Fibroblast of skin of scalp (primary cell): ENCODE measurements at places on chromosomes 5 and 9.

DNA sequence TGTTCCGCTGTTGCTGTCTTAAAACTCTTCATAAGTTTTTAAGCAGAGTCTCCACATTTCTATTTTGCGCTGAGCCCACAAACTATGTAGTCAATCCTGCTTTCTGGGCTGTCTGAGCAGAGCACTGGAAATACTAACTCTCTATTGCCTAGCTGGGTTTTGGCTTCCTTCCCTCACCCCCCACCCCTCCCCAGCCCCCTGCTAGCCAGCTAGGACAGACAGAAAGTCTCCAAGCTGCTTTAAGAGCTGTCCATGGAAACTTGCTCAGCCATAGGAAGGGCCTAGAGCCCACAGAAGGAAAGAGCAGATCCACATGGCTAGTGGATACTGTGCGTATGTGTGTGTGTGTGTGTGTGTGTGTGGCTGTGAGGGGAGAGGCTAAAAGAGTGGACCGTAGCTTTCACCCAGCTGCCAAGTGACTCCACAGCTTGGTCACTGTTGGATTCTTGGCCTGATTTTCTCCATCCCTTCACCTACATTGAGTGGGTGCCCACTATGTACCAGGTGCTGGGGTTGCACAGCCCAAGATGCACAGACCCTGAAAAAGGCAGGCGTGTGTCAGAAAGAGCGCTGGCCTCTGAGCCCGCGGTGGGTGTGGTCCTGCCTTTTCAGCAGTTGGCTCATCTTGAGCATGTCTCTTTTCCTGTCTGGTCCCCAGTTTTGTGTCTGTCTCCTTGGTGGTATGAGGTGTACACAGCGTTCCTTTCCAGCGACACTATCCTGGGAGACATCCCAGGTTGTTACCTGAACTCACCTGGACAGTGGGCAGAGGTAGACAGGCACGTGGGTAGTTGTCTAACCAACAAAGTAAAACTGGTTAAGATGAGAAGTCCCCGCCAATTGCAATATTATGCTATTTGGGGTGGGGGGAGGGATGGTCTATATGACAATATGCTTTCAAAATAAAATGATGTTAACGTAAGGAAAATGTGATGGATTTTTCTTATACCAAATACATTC lies 5.4 kb upstream of the NKX2-5 start:
- no peak for DNase-seq

DNA sequence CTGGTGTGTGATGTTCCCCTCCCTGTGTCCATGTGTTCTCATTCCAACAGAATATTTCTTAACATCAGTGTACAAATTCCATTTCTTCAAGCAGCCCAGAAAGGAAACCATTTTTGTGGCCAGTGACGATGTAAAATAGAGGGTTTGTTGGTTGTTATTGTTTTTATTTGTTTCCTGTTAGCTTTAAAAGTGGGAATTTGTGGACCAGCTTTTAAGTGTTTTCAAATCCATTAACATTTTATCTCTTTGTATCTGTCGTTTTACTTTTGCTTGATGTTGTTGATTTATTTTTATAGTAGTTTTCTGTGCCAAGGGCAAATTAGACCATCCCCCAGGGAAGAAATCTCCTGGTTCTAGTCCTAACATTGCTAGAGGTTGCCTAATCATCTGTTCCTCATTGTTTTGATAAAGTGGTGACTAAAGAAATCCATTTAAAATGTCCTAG lies 100.0 kb downstream of the GDNF start:
- DNase-seq, result peak; percentile 85

DNA sequence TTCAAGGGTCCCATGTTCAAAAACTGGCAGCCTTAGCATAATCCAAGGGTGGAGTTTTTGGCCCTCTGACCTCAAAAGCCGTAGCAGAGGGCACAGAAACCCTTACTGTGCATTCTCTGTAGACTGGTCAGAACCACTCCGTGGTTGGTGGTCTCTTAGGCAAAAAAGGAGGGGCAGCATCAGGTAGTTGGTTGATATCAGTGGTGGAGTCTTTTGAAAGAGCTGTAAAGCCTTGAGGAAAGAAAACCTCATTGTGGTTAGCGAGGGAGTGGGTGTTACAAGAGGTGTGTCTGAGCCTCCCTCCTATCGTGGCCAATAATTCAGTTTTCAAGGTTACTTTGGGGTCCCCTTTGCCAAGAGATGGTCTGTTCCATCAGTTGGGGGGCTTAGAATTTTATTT lies 40.9 kb downstream of the ARHGEF28 start:
- DNase-seq, result no peak

DNA sequence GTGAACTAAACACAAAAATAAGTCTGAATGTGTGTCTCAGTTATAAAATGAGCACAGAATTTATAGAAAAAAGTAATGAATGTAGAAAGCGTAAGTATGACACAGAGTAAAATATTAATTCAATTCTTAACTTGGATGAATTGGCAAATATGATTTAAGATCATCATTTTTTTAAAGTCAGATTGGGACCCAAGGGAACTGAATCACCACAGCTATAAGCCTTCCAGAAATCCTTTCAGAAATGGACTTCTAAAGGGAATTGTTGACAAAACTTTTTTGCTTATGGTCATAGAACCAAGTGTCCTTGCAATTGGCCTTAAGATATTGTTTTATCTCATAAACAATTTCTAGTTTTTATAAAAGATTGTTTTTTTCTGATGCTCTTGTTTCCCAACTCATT lies 495.1 kb upstream of the DAB2 start:
- peak; percentile 11 for DNase-seq

GRCh38 chr9:18238752-18239447 lies 235.1 kb upstream of the ADAMTSL1 start:
- peak; percentile 59 for DNase-seq

- no peak for DNase-seq
These were observed 4.0 kb upstream of the CCL28 start for GRCh38 chr5:43415935-43416802.

DNA sequence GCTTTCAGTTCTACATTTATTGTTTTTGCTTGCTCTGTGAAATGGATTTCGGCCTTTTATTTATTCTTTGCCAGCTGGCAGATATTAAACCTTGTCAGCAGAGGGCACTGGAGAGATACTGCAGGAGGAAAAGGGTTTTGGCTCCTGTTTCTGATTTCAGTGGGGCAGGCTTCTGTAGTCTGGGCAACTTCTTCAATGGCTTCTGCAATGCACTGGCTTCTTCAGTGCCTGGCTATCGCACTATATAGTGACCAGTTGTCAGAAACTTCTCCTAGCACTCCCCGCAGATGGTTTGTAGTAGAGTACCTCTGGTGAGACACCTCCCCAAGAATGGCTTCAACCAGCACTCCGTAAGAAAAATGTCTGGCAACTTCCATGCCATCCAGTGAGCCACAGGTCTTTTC lies 3.2 kb upstream of the NFX1 start:
- DNase-seq, result peak; percentile 73
